ENCODE measurements at places on chromosomes 1 and 21.

DNA sequence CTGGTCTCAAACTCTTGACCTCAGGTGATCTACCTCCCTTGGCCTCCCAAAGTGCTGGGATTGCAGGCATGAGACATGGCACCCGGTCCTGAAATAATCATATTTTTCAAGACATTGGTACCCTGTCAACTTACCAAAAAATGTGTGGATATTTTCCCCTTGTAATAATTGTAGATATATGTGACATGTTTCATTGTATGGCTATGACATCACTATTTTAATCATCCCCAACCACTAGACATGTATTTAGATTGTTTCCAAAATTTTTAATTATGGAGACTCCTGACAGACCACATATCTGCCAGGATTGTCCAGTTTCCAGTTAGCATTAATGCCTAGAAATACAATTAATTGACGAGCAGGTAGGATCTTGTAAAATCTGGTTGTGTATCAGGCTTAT is 96.7 kb upstream of the NEGR1 start:
- DNase-seq = no peak

DNA sequence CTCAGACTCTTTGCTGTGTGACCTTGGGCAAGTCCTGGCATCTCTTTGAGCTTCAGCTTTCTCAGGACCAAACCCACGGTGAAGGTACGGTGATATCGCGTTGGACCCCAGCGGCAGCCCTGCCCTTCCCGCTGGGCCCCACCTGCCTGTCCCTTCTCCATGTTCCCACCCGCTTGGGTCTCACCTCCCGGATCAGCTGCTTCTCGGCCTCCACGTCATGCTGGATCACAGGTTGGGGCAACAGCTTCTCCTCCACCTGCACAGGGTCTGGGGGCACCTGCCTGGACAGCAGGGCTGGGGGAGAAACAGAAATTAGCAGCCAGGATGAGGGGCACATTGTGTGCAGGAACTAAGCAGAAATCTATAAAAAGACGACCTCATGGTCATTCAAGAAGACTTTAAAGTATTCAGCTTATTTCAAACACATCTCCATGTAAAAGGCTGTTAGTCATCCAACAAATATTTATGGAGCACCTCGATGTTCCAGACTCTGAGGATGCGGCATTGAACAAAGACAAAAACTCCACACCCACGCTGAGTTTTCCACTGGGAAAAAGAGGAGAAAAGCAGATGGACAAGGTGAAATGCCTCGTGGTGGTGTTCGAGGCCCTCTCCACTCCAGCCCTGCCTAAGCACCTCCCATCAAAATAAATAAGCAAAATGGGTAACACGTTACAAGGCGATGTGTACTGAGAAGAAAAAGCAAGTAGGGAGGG is 19.5 kb downstream of the KIF17 start:
- DNase-seq = peak; percentile 12

DNA sequence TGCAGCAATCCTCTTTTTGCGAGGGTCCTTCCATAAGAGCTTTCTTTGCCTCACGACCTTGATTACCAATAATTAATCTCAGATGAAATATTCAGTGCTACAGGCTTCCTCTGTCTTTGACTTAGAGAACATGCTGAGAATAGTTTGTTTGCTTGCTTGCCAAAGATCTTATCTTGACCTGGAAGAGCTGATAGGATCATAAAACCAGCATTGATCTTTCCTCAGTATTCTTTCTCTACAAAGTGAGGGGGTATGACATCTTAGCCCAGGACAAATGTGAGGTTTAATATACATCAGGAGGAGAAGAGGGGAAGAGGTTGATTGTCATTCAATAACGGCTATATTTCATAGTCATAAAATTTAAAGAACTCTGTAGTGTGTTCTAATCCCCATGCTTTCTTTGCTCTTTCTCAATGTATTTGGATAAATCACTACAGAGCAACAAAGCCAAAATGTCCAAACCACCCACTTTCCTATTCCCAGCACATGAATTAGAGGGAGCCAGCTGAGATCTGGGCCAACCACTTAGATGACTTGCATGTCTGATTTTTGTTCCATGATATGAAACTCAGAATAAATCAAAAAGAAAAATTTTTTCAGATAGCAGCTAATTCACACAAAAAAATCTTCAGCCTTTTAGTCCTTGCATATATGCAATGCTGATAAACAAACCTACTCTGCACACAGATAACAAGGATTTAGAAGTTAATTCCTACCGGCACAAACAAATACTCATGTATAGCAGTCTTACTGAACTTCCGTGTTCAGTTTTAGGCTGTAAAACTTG is 50.5 kb upstream of the IPO9 start:
- DNase-seq = no peak

- peak; percentile 1 for DNase-seq
Observed at GRCh38 chr21:26686278-26686677, 113.2 kb upstream of the CYYR1 start.

- DNase-seq = peak; percentile 54
Observed at GRCh38 chr1:75672528-75673393, 51.7 kb upstream of the ACADM start.

DNA sequence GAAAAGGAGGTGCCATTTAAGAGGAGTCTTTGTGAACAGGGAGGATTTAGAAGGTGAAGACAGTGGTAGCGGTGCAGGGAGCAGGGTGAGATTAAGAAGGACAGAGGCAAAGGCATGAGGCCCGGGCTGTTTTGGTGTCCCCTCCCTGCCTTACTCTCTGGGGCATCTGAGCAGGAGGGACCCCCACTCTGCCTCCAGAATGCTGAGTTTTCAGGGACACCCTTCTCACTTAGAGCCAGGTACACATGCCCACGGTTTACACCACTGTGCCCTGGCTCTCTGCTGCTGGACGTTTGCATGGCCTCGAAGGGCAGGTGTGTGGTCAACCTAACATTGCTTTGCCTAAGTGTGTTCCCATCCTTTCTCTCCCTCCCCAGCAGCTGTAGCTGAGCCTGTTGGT is 20.5 kb upstream of the PARP1 start:
- no peak for DNase-seq

- DNase-seq = no peak
Observed at GRCh38 chr1:47456250-47456649, 18.4 kb downstream of the FOXD2 start.

GRCh38 chr1:19484798-19485361 is 459 bp downstream of the CAPZB start:
- no peak for DNase-seq

GRCh38 chr1:184861755-184862336 is 107.2 kb upstream of the EDEM3 start:
- DNase-seq = no peak

GRCh38 chr1:53327182-53327913 is 522 bp downstream of the LRP8 start:
- DNase-seq = no peak

GRCh38 chr1:43530483-43531106 is at the start of gene PTPRF:
Gene PTPRF, plus strand, starts transcription at chr1:43530883. Its CDS starts 14,193 bp downstream, at chr1:43545076.
- no peak for DNase-seq

DNA sequence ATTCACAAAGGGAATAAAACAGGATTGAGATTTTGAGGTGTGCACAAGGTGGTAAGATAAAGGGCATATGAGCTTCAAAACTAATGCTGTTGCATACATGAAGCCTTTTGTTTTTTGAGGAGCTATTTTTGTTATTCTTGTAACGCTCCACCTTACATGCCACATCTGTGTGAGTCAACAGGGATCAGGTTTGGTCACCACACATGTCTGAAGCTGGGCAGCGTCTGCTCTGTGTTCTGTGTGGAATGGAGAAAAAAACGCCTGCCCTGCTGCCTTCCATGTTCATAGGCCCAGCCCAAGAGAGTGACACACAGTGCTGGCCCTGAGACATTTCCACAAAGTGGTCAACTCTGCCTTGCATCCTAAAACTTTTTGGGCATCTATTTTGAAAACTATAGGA is 67.7 kb downstream of the MPZL1 start:
- no peak for DNase-seq

DNA sequence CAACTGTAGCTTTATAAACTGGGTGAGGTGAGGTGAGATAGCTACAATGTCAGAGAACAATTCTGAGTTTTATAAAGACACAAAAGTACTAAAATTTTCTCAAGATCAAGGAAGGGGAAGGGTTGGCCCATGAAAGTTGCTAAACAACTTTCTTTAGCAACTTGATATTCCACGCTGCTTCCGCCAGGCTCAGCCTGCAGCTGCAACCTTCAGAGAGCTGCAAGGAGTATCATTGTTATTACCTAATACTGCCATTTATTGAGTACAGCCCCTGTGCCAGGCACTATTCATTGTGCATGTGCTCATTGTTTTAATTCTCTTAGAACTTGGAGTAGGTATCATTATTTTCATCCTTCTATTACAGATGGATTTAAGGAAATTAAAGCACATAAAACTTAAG is 34.1 kb upstream of the SUCO start:
- no peak for DNase-seq

GRCh38 chr1:196516373-196516772 is 91.9 kb downstream of the KCNT2 start:
- DNase-seq = peak; percentile 23

- no peak for DNase-seq
Observed at GRCh38 chr1:108881369-108881768, 4.6 kb downstream of the GPSM2 start.

DNA sequence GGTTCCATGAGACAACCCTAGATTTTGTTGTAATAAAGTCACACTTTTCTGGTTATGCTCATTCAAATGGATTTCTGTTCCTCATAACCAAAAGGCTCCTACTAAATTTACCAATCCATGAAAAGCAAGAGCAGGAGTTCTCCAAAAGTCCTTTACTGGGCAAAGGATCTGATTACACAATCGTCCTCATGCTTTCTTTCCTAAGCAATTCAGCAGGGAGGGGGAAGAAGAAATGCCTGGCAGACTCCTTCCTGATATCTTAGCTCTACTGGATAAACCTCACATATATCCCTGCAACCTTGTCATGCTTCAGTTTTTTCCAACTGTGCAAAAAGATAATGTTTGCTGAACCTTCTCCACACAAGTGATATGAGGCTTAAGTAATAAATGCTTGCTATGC is 67.6 kb upstream of the GUCA2B start:
- no peak for DNase-seq

DNA sequence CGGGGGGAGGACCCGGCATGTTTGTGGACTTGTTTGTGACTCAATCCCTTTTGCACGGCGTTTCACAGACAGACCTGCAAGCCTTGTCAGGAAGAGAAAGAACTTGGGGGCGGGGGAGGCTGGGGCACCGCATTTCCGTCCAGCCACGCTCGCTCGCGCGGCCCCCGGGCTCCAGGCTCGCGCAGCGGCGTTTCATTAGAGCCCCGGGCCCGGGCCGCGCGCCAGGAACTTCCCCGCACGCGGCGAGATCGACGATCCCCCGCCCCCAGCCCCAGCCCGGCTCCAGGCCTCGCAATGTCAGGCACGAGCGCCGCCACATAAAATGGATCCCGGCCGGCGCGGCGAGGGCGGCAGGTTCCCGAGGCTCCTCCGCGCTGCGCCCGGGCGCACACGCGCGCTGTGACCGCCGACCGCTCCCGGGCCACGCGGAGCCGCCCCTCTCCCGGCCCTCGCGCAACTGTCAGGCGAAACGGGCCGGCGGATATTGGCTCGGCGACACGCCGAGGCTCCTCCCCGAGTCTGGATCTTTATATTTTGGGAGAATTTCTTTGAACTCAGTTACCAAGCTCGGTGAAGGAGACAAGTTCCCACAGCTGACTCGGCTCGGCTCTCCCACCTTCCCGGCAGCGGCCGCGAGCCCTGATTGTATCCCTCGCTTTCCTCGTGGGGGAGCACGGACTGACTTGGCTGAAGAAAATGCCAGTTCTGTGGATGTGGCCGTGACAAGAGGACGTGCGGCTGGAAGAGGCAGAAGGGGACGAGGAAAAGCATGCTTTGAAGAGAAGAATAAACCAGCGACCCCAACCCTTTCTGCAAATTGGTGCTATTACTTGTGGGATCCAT is at the start of gene KIF26B:
Gene KIF26B (plus strand): TSS at position 557 of the 843 bp plus-strand sequence. CDS start 440 bp downstream, outside the sequence.
- DNase-seq = no peak

- DNase-seq = no peak
Observed at GRCh38 chr1:159647616-159648015, 60.0 kb downstream of the APCS start.

GRCh38 chr1:18290740-18291412 is 183.3 kb downstream of the IGSF21 start:
- no peak for DNase-seq

GRCh38 chr1:153888533-153888932 is 34.2 kb downstream of the GATAD2B start:
- DNase-seq = no peak

- DNase-seq = no peak
Observed at GRCh38 chr1:169527451-169528214, 41.9 kb upstream of the SLC19A2 start.

DNA sequence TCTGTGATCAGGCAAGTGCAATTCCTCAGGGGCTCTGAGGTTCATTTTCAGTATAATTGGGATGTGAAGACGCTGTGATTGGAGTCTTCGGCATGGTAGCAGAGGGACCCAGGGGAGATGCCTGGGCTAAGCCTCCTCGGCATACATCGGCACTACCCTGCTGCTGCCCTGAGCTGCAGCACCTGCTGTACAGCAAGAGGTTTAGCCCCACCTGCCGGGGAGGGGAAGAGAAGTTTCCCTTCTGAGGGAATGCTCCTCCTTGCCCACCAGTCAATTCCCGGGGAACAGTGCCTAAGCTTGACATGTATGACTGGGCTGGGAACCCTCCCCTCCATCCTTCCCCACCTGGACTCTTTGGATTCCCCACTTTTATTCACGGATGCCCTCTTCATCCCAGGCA is 24.9 kb downstream of the CNIH3 start:
- DNase-seq = no peak

GRCh38 chr21:32566741-32567389 is 18.5 kb downstream of the TCP10L start:
- DNase-seq = no peak

DNA sequence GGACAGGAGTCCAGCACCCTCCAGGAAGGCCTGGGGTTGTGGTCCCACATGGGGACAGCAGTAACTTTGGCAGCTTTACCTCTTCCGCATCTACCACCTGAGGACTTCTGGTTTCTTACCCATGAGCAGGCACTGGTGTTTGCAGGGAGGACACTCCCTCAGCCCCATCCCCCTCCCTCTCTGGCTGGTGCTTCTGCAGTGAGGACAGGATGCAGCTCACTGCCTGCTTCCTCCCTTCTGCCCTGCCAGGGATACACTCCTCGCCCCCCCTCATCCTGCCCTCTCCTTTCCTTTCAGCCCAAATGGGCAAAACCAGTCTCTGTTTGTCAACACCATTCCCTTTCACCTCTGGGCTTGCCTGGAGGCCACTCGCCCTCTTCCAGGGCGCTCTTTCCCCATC is 62.4 kb downstream of the KIRREL1 start:
- DNase-seq = no peak

GRCh38 chr1:73820843-73821242 is 377.1 kb downstream of the LRRIQ3 start:
- no peak for DNase-seq
